ENCODE measurements at places on chromosomes 1 and 21. TPM values are rescaled to one million over a fixed set of nuclear protein-coding genes. Genes with fewer than 3 reads are reported as not detected.

GRCh38 chr1:55547405-55547804 is 332.2 kb upstream of the USP24 start:
- DNase-seq, result peak; percentile 45

DNA sequence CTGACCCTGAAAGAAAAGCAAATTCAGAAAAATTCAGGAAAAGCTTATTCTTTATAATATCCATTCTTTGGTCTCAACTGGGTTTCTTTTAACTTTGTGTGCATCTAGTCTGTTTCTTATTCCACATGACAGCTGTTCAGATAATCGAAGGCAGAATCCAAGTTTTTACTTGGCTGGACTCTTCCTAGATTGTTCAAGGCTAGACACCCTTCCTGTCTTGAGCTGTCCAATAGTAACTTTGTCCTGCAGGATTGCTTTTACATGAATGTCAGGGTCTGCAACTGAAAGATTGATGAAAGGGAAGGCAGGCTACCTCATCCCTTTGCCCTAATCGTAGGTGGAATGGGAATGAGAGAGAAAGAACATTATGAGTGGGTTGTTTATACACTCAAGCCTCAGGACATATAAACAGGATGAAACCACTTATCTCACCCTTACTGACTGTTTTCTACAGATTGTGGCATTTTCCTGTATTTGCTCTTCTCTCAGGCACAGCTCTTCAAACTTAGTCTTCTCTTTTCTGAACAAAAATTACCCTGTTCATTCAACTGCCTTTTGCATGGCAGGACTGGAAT is 76.9 kb downstream of the LEPR start:
- peak; percentile 40 for DNase-seq

GRCh38 chr1:222894331-222894730 is 79.5 kb downstream of the DISP1 start:
- DNase-seq, result no peak

SPRR2F gene
- not detected for polyA plus RNA-seq

GRCh38 chr1:171220581-171221054 is 27.7 kb upstream of the FMO1 start:
- DNase-seq, result peak; percentile 82

GRCh38 chr1:36034692-36035091 is 49.2 kb upstream of the TEKT2 start:
- DNase-seq, result no peak

DNA sequence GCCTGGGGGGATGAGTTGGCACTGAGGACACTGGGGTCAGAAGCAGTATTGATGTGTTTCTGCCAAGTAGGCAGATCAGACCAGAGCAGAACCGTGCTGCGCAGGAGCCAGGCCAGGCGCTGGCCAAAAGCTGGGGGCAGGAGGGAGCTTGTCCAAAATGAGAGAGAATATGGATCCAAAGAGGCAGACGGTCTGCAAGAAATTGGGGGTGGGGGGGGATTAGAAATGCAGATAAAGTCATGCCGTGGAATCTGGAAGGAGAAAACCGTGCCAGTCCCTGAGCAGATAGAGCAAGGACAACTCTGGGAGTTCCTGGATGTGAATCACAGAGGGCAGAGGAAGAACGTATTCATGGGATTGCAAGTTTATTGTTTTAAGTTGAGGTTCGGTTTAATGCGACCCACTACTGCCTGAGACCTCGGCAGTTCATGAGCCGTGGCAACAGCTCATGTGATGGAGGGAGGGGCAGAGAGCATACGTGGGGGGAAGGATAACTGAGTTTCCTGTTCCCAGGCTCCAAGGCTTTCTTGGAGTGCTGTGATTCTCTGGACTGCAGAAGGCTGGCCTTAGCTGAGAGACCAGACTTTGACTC is 224.0 kb downstream of the FGGY start:
- peak; percentile 63 for DNase-seq

KRTAP19-3 gene
- polyA plus RNA-seq, result not detected

FCGR2B gene
- not detected for polyA plus RNA-seq

DNA sequence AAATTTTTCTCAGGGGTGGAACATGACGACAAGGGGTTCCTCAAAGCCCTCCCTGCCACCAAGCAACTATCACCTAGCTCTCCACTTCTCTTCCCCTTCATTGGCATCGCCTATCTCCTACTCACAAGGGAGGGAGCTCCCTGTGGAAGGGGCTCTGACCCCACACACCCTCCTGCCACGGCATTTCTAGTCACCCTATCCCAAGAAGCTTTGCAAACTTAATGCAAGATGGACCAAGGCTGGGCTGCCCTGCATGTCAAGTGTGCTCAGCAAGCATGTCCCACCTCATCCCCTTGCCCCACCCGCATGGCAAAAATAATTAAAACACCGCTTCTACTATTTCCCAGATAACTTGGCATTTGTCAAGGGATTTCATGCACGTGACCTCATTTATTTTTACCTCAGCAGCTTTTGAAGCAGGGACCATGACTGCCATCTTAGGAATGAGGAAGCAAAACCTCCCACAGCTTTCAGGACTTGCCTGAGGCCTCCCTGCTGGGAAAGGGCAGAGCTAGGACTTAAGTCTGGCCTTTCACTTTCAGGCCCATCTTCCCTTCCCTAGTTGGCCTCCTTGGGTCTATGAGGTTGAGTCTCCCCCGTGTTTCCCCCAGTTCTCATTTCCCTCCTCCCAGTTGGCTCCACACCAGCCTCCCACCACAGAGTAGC is 161.3 kb downstream of the TSEN15 start:
- DNase-seq, result no peak

DNA sequence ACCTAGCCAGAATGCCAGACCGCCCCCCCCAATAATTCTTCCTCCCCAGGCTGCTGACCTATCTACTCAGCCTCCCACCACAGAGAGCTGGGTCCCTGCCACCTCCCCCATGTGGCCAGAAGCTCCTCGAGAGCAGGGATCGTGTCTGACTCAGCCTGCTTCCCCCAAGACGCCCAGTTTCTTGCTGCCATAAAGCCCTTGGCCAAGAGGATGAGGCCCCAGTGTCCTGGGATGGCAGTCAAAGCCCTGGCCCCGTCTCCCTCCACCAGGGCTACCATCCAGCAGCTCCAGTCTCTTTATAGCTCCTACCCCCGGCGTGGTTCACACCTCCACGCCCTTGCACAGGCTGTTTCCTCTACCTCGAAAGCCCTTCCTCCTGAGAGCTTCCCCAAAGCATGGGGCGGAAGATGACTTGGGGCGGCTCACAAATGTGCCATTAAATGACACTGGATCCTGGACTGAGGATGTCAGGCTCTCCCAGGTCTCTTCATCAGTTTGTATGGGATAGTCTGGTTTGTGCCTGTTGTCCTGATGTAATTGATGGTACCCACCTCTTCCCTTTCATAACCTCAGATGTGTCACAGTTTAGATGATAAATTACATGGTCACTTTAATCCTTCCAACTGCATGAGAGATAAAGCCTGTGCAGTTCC is 13.2 kb downstream of the ADGRB2 start:
- DNase-seq, result no peak

- DNase-seq, result no peak
Measured at GRCh38 chr1:41844255-41844654, 74.5 kb downstream of the HIVEP3 start.

DNA sequence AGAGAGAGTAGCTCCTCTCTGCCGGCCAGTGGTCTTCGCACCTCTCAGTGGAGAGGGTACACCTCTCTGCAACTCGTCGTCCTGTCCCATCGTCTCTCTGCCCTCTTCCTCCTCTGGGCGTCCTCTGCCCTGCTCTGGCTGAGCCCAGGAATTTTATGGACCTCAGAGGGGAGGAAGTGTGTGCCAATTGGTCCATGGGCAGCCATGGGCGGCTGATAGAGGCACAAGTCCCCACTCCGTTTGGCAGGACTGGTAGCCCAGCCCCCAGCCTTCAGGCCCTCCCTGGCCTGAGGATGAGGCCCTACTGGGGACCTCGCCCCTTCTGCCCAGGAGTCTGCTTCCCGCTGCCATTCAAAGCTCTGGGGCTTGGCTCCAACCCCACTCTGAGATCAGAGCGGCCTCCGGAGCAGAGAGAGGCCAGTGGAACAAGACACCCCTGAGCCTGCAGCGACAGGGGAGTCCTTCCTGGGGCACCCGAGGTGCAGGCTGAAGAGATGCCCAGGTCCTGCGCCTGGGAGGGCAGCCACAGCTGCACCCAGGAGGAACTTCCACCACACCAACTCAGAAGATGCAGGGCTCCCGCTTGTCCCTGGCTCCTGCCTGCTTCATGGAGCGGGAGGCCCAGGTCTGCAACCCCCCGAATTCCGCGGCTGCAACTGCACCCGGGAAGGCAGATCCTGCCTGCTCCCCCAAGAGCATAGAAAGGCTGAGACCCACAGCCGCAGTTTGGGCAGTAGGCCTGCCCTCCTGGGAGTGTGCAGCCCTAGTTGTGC is 659.9 kb downstream of the KCNT2 start:
- DNase-seq, result no peak

SRGAP2C gene
- polyA plus RNA-seq, result 26.8 TPM

DTL gene
- polyA plus RNA-seq, result 6.8 TPM

All from muscle of back (tissue), 13 donors.